Fibroblast of skin of left biceps (primary cell): ENCODE measurements at places on chromosomes 3 and 15.

DNA sequence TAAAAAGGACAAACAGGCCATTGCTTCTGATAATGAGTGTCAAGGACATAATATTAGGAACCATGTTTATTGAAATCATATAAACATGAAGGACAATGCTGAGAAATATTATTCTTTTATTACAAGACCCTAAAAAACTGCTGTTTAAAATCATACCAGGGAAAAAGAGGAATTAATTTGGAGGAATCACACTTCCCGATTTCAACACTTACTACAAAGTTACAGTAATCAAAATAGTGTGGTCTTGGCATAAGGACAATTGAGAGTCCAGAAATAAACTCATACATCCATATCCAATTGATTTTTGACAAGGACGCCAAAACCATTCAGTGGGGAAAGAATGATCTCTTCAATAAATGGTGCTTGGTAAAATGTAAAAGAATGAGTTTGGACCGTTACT lies 13.0 kb downstream of the CYP1A1 start:
- DNase-seq, result no peak

- no peak for DNase-seq
Observed at GRCh38 chr3:113079218-113079961, 88.6 kb downstream of the GTPBP8 start.

GRCh38 chr3:33634262-33634661 lies 83.8 kb downstream of the CLASP2 start:
- DNase-seq, result no peak

DNA sequence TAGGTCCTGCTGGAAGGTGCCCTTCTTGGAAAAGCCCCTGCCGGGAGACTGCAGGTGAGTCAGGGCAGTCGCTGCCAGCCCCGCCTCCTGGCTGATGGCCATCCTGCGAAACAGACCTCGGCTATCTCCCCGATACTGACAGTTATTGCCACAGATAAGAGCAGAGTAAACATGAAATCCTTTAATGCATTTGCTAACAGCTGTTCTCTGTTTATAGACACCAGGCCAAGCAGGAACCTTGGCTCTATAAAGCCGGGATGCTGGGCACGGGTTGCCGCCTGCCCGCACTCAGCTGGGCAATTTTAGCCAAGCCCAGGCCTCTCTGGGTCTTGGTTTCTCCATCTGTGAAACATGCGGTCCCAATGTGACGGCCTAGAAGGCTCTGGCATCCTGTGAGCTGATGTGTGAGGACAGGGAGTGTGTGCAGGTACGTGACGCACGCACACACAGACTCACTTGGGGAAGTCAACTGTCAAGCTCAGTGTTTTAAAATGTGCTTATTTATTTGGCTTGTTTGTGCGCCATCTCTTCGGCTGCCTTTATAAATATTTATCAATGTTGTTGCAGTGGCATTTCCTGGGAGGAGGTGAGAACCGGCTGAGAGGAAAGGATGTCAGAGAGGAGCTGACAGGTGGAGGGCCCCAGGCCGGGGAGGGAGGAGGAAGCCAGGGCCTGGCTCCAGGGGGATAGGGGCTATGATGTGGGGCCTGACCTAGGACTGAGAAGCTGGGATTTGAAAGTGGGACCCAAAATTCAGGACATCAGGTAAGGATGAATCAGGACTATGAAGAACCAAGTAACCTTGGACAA lies 50.8 kb upstream of the PRR23E start:
- no peak for DNase-seq

DNA sequence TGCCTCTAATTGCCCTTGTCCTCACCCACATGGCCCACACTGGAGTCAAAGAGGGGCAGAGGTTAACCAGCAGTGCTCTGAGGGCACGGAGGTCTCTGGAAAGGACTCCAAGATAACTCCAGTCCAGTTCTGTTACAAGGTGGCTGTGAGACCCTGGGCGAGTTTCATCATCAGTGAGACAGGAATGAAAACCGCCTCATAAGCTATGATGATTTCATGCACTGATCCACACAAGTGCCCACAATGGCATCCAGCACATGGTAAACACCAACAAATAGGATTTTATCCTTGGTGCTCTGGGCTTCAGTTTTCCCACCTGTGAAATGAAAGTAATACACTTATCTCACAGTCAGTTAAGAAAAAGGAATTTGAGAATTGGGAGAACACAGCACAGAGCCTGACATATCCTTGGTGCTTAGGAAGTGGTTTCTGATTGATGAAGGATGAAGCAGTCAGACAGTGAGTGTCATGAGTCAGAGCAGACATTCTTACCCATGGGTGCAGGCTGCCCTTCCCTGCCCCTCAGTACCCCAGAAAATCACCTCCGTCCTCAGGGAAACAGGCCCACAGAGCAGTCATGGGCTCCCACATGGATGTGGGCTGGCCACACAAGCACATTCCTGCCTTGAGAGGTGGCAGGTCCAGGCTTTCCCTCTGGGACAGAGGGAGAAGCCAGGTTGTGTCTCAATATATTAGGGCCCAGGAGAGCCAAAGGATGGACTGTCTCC lies 48.4 kb downstream of the DAPK2 start:
- no peak for DNase-seq

DNA sequence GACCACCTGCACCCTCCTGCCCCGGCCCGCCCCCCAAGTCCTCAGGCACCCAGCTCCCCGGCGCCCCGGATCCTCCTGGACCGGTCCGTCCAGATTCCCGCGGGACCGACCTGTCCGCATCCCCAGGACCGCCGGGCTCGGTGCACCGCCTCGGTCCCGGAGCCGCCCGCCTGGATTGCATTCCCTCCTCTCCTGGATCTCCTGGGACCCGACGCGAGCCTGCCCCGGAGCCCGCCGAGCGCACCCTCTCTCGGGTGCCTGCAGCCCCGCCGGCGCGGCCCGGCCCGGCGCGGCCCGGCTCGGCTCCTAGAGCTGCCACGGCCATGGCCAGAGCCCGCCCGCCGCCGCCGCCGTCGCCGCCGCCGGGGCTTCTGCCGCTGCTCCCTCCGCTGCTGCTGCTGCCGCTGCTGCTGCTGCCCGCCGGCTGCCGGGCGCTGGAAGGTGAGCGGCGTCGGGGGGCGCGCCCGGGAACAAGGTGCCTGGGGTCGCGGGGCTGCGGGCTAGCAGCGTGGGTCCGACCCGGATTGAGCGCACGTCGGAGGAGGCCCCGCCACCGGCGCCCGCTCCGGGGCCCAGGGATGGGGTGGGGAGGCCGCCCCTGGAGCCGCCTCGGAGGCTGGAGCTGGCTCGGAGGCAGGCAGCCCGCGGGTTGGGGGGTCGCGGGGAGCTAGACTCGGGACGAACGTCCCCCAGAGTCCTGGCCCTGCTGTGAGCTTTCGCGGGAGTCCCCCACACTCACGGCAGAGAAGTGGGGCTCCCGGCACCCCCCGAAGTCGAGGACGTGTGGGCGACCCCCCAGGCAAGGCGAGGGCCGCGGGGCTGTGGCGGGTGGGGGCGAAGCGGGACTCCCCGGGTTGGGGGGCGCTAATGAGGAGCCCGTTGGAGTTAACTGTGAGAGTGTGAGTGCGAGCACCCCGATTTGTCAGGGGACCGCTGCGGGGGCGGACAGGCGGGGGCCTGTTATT lies 610 bp downstream of the EPHB3 start:
- DNase-seq, result no peak

DNA sequence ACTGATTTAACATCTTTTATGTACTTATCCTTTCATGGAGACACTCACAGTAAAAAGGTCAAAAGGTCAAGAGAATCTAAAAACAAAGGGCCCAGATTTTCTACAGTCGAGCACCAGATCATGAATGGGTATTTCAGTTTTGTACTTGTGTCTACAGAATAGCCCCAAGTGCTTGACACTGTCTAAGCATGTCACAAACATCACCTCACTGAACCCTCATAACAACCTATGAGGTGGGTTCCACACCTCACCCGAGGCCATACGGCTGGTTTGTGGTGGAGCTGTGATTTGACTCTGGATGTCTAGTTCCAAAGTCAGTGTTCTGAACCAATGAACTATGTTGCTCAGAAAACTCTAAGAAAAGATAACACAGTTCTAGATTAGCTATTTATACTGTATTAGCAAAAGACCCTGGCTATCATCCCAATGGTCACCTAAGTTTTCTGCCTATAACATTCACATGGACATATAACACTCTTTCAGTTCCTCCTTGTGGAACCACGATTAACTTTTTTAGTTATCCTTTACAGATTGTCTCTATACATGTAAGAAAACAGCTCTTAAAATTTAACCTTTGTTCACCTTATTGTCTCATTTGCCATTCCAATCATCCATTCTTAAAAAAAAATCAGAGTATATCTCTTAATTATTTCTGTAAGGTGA lies 25.5 kb downstream of the TM6SF1 start:
- no peak for DNase-seq

DNA sequence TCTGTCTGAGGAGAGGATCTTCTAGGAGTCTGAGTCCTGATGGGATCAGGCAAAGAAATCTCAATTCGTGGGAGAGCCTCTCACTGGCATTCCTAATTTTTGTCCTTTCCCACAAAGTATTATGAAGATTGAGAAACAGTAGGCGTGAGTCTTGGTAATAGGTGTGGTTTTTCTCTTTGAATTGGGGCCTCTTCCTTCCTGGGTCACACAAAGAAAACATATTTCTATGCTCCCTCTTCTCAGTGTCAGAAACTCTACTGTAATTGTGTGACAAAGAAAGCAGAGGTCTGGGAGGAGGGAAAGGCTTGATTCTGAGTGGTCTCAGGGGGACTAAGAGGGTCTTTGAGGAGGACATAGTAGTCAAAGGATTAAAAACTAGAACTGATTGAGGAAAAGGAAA lies 6.0 kb downstream of the GABRR3 start:
- DNase-seq, result no peak

GRCh38 chr3:167885277-167885676 lies 149.8 kb downstream of the SERPINI1 start:
- DNase-seq, result no peak

DNA sequence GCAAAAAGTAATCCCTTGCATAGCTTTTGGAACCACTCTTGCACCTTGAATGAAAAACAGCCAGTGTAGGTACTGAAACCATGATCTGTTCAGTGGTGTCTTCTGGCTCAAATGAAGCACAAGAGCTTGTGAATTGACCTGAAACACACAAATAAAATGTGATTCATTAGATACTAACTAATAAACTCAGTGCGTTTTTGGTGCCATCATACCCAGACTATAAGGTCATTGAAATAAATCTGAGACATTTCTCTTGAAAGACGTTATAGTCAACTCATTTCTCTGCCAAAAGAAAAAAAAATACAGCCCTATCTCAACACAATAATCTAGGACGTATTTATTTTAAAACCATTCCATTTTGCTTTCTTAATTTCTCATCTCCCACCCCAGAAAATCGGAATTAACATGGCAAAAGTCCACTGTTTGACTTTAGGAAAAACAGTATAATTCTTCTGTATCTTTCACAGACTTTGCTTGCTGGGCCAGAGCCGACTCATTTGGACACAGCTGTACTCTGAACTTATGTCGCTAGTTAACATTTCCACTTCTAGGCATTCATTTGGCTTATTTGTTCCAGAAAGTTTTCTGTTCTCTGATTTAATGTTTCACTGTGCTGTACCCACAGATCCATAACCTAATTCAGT lies 284.9 kb upstream of the TBL1XR1 start:
- DNase-seq, result no peak

GRCh38 chr15:42036112-42036905 lies 15.5 kb upstream of the PLA2G4E start:
- DNase-seq, result no peak

GRCh38 chr15:48507416-48508065 lies 138.0 kb downstream of the FBN1 start:
- DNase-seq, result peak; percentile 19
